ENCODE measurements at places on chromosomes 2 and 18.

GRCh38 chr2:96631804-96632435, 6.2 kb downstream of the KANSL3 start:
- peak; percentile 82 for DNase-seq

DNA sequence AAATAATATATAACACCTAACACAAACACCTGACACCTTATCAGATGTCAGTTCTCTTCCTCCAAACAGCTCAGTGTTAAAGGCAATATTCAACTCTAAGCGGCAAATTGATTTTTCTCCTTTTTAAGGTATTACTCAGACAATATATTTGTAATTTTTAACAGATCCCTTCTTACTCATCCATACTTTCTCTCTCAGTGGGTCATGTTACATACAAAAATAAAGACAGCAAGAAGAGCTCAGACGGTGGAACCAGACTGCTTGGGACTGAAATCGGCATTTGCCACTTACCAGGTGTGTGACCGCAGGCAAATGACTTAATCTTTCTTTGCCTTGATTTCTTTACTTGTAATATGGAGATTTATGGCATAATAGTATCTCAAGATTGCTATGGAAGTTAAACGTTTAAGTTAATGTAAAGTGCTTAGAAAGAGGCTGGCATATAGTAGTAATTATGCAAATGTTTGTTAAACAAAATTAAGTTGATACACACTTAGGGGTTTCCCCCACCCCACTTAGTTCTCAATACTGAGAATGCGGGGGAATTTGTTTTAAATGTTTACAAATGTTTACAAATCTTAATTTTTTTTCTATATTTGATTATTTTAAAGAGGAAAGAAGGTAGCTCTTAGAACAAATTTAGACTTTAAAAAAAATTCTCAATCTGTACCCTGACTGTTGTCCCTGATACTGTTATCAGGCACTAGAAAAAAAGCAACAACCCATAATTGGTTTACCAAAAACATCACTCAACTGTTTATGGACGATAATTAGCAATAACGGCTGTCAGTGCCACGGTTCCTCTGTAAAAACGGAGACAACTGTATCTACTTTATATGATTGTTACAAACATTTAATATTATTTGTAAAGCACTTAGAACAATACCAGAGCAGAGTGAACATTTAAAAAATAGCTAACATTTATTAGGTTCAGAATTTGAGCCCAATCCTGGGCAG, 25.6 kb downstream of the MAP3K2 start:
- peak; percentile 53 for DNase-seq

DNA sequence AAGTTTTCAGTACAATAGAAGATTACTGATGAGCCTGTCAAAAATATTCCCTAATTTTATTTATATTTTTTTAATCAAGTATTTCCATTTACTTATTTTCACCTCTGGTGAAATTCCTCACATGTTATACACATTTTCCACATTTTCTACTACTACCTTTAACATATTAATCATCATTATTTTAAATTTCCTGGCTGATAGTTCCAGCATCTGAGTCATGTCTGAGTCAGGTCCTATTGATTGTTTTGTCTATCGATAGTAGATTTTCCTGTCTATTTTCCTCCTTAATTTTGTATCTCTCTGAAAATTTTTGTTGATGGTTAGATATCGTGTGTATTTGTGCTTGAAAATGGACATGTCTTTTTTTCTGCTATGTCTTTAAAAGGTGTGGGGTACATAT, 211.8 kb upstream of the DSEL start:
- no peak for DNase-seq

- DNase-seq = peak; percentile 68
Observed at GRCh38 chr18:54260396-54261072, 8.8 kb upstream of the POLI start.

DNA sequence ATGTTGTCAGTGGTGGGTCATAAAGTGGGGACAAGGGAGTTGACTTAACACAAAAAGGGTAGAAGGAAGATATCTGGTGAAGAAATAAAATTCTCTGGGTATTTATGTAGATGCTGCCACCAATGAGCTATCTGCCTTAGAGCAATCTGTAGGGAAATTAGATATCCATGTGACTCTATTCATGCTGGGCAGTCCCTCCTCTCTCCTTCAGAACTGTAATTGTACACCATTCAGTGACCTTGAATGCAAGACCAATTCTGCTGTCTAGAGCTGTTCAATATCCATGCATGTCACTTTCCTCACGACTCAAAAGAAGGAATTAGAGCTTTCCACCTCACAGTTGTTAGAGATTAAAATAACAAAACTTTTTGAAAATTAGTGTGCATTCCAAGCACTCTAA, 28.6 kb upstream of the TDRD15 start:
- DNase-seq = no peak

GRCh38 chr18:37525262-37525585, 40.4 kb downstream of the CELF4 start:
- DNase-seq = no peak

- no peak for DNase-seq
Observed at GRCh38 chr2:233829193-233830110, 24.9 kb downstream of the HJURP start.

GRCh38 chr18:46577546-46577945, 79.5 kb downstream of the LOXHD1 start:
- DNase-seq = no peak

- peak; percentile 9 for DNase-seq
Observed at GRCh38 chr2:152861349-152861942, 143.0 kb downstream of the ARL6IP6 start.

DNA sequence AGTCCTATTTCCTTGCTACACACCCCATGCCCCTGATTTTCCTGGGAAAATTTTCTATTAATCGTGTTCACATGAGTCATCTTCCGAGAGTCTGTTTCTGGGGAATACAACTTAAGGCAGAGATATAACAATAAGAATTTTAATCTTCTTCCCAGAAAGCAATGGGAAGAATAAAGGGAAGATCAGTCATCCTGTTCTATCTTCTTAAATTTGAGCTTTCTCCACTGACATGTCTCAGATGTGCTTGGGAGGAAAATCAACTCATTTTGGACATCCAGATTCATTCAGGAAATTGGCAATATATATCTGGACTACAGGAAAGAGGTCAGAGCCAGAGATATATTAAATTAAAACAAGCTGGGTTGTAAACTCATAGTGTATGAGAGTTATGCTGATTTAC, 62.3 kb upstream of the SPAG16 start:
- DNase-seq = peak; percentile 73

DNA sequence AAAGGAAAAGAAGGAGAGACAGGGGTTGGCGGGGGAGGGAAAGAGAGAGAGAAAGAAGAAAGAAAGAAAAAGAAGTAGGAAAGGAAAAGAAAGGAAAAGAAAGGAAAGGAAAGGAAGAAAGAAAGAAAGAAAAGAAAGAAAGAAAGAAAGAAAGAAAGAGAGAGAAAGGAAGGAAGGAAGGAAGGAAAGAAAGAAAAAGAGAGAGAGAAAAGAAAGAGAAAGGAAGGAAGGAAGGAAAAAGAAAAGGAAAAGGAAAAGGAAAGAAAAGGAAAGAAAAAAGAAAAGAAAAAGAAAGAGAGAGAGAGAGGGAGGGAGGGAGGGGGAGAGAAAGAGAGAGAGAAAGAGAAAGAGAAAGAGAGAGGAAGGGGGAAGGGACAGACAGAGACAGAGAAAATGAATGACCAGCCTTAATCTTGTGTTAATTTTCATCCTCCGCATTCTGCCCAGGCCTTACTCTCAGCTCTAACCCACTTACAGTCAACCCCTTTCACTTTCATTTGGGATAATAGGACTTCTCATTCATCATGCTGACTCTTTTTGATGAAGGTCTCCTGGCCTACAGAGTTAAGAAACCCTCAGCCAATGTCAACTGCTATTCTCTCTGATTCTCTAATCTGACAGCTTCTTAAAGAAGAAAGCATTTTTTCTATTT, 207.3 kb downstream of the SUCLG1 start:
- no peak for DNase-seq

DNA sequence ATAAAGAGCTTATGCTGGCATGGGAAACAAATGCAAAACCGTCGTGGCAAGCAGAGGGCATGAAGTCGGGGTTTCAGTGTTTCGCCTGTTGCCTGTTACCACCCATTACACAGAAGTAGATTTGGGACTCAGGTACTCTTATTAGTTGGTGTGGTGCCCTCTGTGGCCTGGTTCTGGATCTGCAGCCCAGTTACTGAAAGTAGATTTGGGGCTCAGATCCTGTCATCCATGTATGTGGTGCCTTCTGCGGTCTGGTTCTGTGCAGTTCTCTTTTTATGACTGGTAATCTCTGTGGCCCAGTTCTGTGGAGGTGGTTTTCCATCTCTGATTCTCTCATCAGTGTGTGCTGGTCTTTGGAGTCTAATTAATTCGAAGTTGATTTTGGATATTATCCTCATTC, 45.2 kb downstream of the ADNP2 start:
- DNase-seq = peak; percentile 32

DNA sequence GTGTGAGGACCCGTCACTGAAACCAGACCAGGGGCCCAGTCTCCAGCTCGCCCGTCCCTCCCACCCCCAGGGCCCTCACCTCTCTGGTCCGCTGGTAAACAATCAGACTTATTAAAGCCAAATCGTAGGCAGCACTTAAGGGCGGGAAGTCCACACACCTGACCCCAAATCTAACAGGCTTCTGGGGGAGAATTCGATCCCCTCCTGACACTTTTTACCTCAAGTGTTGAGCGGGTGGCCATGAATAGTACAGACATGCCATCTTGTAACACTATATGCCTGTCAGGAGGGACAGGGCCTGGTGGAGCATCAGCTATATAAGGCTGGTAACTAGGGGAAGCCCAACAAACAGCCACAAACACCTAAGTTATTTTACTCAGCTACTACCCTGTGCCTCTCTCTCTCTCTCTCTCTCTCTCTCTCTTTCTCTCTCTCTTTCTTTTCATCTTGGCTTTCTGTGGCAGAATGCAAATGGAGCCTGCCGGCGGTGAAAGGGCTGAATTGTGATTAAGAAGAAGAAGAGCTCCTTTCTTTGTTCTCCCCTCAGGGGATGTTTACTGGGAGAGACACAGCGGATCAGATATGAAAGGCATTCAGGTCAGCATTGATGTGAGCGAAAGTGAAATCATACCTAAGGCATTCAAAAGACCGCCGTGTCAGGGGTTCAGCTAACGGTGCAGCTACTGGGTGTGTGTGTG, 9.5 kb downstream of the ZEB2 start:
- DNase-seq = peak; percentile 96

- DNase-seq = no peak
Observed at GRCh38 chr2:115161771-115162493, 719.5 kb downstream of the DPP10 start.

GRCh38 chr2:12152888-12153287, 406.5 kb downstream of the LPIN1 start:
- no peak for DNase-seq

- DNase-seq = peak; percentile 54
Observed at GRCh38 chr18:9722691-9723090, 14.6 kb downstream of the RAB31 start.

- DNase-seq = no peak
Observed at GRCh38 chr2:17791817-17792130, 24.5 kb upstream of the MSGN1 start.

DNA sequence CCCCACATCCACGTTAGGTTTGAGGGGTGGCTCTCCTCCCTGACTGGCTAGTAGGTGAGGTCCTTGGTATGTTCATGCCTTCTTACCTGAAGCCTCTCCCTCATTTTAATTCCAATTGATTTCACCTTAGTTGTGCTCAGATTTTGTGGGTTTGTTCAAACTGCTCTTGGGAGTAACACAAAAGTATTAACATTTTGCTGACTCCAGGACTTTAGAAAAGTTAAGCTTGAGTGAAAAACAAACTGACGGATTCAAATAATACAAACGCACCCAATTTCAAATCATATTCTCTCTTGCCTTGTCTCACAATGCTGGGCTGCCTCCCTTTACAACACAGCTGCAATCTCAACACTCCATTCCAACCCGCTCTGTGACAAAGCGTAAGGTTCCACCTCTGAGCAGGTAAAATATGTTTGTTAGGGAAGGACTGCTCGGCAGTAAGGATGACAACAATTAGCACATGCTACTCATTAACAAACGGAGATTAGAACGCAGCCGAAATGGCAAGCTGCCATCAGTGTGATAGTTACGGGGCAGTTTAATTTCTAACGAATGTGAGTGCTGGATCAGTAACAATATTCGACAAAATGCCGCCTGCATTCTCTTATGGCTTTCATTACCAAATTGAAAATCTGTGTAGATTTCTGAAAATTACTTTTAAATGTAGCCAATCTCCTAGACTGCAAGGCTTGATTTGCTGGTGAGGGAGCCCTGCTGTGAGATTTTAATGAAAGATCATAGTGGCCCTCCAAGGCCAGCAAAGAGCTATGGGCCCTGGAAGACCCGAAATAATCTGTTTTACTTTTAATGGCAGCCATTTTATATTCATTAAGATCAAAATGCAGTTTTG, 730.6 kb upstream of the FANCL start:
- DNase-seq = no peak

GRCh38 chr18:13574355-13574754, 152.0 kb downstream of the FAM210A start:
- DNase-seq = no peak

DNA sequence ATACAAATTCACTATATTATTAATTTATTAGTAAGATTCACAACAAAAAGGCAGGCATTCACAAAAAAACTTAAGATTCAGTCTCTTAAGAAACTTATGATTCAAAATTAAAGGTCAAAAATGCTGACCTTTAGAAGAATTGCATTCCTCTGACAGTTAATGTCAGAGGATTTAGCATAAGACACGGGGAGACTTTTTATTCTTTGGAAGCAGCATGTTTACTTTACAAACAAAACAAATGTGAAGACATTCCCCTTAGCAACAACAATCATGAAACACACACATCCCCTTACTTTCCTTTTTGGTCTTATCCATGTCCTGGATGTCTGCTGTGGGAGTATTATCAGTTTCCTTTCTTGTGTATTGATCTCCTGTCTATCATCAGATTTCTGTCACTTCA, 117.1 kb downstream of the RAD51AP2 start:
- DNase-seq = peak; percentile 34

Measured in iris pigment epithelial cell (primary cell).